HFFc6 (cell line): ENCODE measurements at places on chromosomes 3 and 15. TPM values are rescaled to one million over a fixed set of nuclear protein-coding genes. Genes with fewer than 3 reads are reported as not detected.
A peak's percentile ranks its signal among the peaks of the same experiment; 100 is the strongest.

DNA sequence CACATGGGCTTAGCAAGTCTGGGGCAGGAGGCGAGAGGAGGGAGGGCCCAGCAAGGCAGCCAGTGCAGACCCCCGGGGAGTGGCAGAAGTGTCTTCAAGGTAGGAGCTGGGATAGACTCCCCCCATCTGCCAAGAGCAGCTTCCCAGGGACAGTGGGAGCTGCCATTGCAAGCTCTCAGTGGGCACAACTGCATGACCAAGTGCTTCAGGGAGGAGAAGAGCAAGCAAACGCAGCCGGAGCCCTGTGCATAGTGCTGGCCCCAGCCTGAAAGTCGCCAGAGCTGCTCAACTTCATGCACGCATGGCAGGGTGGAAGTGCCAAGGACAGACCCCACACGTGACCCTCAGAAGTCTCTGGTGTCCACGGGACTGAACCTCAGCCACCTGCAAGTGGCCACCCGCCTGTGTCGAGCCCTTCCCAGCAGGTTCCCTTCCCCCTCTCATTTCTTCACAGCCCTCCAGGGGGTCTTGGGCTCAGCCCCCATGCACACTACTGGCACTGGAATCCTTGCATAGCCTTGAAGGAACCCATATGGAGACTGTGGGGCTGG is 89.4 kb downstream of the PLXNA1 start:
- H3K36me3 ChIP-seq, result peaks cover 6% of the 10 kb centered on the region; the same call in 1 of the 2 replicates
- H3K27me3 ChIP-seq, result peaks cover 49% of the 10 kb centered on the region
- DNase-seq, result no peak

- peaks cover 7% of the 10 kb centered on the region; the same call in 1 of the 2 replicates for H3K36me3 ChIP-seq
- no peak overlapping the region for H3K4me3 ChIP-seq
- DNase-seq, result no peak
- H3K27me3 ChIP-seq, result no peaks in the 10 kb centered on the region; the same call in none of the 2 replicates
- H3K27ac ChIP-seq, result no peak overlapping the region
Measured at GRCh38 chr15:76368122-76368621, 31.6 kb downstream of the ISL2 start.

DNA sequence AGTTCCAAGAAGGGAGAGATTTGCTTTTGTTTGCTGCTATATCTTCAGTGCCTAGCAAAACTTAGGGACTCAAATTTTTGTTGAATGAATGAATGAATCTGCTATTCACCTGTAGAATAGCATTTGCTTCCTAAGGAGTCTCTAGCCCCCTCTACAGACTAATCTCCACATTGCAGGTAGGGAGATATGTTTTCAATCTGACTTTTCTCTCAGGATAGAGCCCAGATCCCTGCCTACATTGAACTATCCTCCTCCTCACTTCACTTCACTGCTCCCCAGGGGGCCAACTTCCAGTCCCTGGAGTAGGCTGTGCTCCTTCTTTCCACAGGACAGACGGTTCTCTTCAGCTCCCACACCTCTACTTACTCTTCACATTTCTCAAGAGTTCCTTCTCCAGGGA is 81.9 kb upstream of the PTX3 start:
- peak; percentile 27 for DNase-seq
- no peak overlapping the region for H3K4me3 ChIP-seq

GRCh38 chr3:138442433-138442832 is 8.0 kb downstream of the ESYT3 start:
- DNase-seq, result no peak
- H3K4me1 ChIP-seq, result peaks cover 36% of the 10 kb centered on the region
- H3K36me3 ChIP-seq, result no peaks in the 10 kb centered on the region
- H3K27me3 ChIP-seq, result peaks cover 19% of the 10 kb centered on the region

- H3K4me3 ChIP-seq, result no peak overlapping the region
- no peak for DNase-seq
- H3K36me3 ChIP-seq, result no peaks in the 10 kb centered on the region
- no peak overlapping the region for H3K27ac ChIP-seq
- H3K27me3 ChIP-seq, result no peaks in the 10 kb centered on the region
- no peaks in the 10 kb centered on the region for H3K4me1 ChIP-seq
Measured at GRCh38 chr3:84724877-84725276, 233.9 kb upstream of the CADM2 start.

- H3K27ac ChIP-seq, result no peak overlapping the region
- H3K4me1 ChIP-seq, result no peaks in the 10 kb centered on the region
- H3K27me3 ChIP-seq, result no peaks in the 10 kb centered on the region
- peaks cover 30% of the 10 kb centered on the region for H3K36me3 ChIP-seq
- H3K4me3 ChIP-seq, result no peak overlapping the region
- no peak for DNase-seq
Measured at GRCh38 chr3:123113889-123114450, 47.1 kb downstream of the PDIA5 start.

GRCh38 chr3:52238193-52238760 is 681 bp downstream of the TWF2 start:
- peaks cover 1% of the 10 kb centered on the region for H3K27me3 ChIP-seq
- H3K4me3 ChIP-seq, result peak overlapping the region; percentile 100
- peak; percentile 22 for DNase-seq
- H3K27ac ChIP-seq, result peak overlapping the region; percentile 92

- peaks cover 52% of the 10 kb centered on the region for H3K4me1 ChIP-seq
- peak overlapping the region; percentile 87 for H3K27ac ChIP-seq
- H3K27me3 ChIP-seq, result no peaks in the 10 kb centered on the region; the same call in 1 of the 2 replicates
- peaks cover 23% of the 10 kb centered on the region for H3K36me3 ChIP-seq
- peak; percentile 67 for DNase-seq
- H3K4me3 ChIP-seq, result peak overlapping the region; percentile 96
Measured at GRCh38 chr3:132417695-132418411, 551 bp downstream of the DNAJC13 start.

GRCh38 chr3:166809520-166809919 is 570.6 kb downstream of the ZBBX start:
- DNase-seq, result no peak
- no peaks in the 10 kb centered on the region for H3K4me1 ChIP-seq
- H3K36me3 ChIP-seq, result no peaks in the 10 kb centered on the region
- H3K4me3 ChIP-seq, result no peak overlapping the region
- H3K27ac ChIP-seq, result no peak overlapping the region
- no peaks in the 10 kb centered on the region; the same call in 1 of the 2 replicates for H3K27me3 ChIP-seq

DNA sequence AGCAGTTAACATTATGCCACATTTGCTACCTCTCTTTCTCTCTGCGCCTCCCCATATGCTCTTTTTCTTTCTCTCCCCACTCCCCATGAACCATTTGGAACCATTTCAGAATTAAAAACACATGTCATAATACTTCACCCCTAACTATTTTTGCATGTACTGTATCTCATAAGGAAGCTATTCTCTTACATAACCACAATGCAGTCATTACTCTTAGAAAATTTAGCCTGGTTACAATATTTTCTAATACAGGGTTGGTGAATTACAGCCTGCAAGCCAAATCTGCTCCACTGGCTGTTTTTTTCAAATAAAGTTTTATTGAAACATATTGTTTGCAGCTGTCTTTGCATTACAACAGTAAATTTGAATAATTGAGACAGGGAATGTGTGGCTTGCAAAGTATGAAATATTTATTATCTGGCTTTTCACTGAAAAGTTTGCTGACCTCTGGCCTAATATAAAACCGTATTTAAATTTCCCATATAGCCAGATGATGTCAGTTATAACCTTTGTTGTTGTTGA is 62.8 kb downstream of the SGO1 start:
- H3K4me1 ChIP-seq, result no peaks in the 10 kb centered on the region
- H3K27me3 ChIP-seq, result no peaks in the 10 kb centered on the region
- H3K4me3 ChIP-seq, result no peak overlapping the region
- no peaks in the 10 kb centered on the region for H3K36me3 ChIP-seq

- no peaks in the 10 kb centered on the region for H3K4me1 ChIP-seq
- no peaks in the 10 kb centered on the region for H3K36me3 ChIP-seq
- no peak for DNase-seq
- H3K4me3 ChIP-seq, result no peak overlapping the region
- no peaks in the 10 kb centered on the region for H3K27me3 ChIP-seq
Measured at GRCh38 chr3:154615471-154615870, 185.5 kb upstream of the GPR149 start.

- peak overlapping the region; percentile 79 for H3K27ac ChIP-seq
- no peak for DNase-seq
- peaks cover 92% of the 10 kb centered on the region for H3K36me3 ChIP-seq
Measured at GRCh38 chr15:48582452-48583247, 62.9 kb downstream of the FBN1 start.

ARNT2 gene
- total RNA-seq, result 2.4 to 15.1 TPM (median 3.7 TPM) in 3 replicates

MEGF11 gene
- total RNA-seq, result not detected in 3 replicates

SPINT1 gene
- total RNA-seq, result 0.34 and 0.51 TPM in 2 replicates

SLC12A1 gene
- not detected in 3 replicates for total RNA-seq
